Esophagus squamous epithelium (tissue), 5 donors: ENCODE measurements at places on chromosomes 6 and 20.

DNA sequence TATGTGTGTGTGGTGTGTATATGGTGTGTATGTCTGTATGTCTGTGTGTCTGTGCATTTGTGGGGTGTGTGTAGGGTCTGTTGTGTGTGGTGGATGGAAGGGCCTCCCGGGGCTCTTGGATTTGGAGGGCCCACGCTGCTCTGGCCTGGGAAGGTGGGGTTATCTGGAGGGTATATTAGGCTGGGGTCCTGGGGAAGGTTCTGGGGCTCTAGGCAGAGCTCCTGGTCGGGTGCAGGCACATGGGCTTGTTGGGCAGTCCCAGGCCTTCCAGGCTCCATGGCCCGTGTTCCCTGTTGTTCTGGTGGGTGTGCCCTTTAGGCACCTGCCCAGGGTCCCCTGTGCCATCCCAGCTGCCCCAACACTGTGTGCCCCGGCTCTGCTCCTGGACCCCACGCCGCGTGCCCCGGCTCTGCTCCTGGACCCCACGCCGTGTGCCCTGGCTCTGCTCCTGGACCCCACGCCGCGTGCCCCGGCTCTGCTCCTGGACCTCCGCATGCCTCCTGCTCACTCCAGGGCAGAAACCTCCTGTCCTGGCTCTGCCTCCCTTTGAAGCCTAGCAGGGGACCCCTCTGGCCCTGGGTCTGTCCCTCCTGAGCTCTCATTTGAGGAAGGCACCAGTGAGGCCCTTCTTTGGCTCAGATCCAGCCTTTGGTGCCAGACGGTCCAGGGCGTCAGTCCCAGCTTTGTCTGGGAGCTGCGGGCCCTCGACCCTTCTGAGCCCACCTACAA, 10.2 kb upstream of the MYT1 start:
- DNase-seq, result no peak

GRCh38 chr6:4028051-4028450, 50.9 kb downstream of the FAM217A start:
- DNase-seq, result no peak

GRCh38 chr20:45444050-45444449, 25.5 kb upstream of the WFDC2 start:
- DNase-seq, result no peak

DNA sequence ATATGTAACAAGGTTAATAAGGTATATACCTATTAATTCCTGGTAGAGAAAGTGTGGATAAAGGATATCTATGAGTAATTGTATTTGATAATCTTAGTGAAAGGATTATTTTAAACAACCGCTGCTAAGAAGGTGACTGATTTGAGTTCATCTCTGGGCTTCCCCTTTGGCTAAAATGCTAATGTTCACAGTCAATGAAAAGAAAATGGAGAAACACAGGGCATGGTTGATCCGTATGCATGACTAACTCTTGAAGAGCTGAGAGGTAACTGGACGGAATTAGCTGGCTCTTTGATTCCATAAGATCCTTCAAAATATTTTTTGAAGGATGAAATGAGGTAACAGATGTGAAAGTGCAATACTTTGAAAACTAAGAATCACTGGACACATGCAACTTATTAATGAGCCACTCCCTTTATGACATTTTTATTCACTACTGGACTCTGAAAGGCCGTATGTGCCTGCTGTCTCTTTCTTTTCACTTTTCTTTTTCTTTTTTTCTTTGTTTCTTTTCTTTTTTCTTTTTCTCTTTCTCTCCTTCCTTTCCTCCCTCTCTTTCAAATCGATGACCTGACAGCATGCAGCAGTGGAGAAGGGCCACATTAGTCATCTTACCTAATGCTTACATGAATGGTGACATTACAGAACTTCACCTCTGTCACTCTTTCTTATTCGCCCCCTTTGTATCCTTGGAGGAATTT, 464.6 kb downstream of the CDKAL1 start:
- no peak for DNase-seq

- DNase-seq, result no peak
Observed at GRCh38 chr6:112636650-112637262, 289.6 kb downstream of the RFPL4B start.

- DNase-seq, result no peak
Observed at GRCh38 chr6:137236581-137237355, 17.6 kb upstream of the IFNGR1 start.
